CD14-positive monocyte (primary cell): ENCODE measurements at places on chromosomes 12 and 14. TPM values are rescaled to one million over a fixed set of nuclear protein-coding genes. Genes with fewer than 3 reads are reported as not detected.

- peak within 1 kb of the TSS; percentile 71 for H3K27ac ChIP-seq
- peaks cover 26% of the 10 kb centered on the region for H3K4me1 ChIP-seq
- peaks cover 12% of the 10 kb centered on the region for H3K27me3 ChIP-seq
- H3K4me3 ChIP-seq = peak within 1 kb of the TSS; percentile 79
- DNase-seq = peak; percentile 2
- H3K36me3 ChIP-seq = no peaks in the 10 kb centered on the region
These were observed at the start of gene ARHGAP5 for GRCh38 chr14:32077081-32078022. TSS of gene ARHGAP5 (plus strand) at chr14:32077304. CDS start at chr14:32090670, 13,366 bp downstream.

DNA sequence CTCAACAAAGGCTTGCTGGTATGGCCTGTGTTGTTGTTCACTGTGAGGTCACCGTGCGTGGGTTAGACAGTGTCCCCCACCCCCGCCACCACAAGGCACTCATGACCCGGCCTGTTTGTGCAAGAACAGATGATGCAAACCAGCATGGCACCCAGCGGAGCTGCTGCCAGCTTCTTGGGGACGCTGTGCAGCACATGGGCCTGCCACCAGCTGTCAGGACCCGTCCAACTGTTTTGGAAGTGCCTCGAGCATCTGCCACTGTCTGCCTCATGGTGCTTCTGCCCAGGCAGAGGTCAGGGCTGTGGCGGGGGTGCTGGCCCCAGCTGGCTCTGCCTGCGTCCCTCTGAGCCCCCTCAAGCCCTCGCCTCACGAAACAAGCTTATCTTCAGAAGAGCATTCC is 1.5 kb downstream of the ASB2 start:
- DNase-seq = peak; percentile 64
- H3K4me3 ChIP-seq = no peak overlapping the region
- H3K36me3 ChIP-seq = no peaks in the 10 kb centered on the region
- no peaks in the 10 kb centered on the region for H3K27me3 ChIP-seq

GRCh38 chr12:120678572-120678971 is 8.4 kb upstream of the MLEC start:
- H3K27ac ChIP-seq = peak overlapping the region; percentile 72
- H3K4me3 ChIP-seq = no peak overlapping the region
- no peaks in the 10 kb centered on the region for H3K27me3 ChIP-seq
- H3K4me1 ChIP-seq = peaks cover 50% of the 10 kb centered on the region
- no peak for DNase-seq

DNA sequence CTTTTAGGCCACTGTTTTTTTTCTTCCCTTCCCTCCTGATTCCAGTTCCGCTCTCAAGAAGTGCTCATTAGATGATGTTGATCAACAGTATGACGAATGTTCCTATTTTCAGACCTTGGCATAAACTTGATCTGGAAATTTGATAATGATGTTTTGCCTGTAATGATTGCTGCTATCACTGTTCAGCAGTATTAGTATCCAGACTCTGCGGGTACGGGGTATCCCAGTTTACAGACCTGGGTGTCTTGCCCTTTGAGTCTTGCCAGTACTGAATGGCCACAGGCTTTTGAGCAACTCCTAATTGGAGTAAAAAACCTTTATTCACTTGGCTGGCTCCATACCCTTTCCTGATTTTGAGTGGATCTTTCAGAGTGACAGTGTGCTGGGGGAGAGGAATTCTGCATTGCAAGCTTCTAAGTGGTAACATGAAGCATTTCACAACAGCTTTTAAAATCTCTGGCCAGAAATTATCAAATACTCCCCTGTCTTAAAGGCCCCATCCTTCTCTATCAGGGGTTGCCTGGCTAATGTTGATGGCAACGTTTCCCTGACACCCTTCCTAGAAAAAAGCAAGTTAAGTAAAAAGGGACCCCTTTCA is 5.9 kb upstream of the ASB8 start:
- no peak overlapping the region for H3K4me3 ChIP-seq
- no peaks in the 10 kb centered on the region for H3K36me3 ChIP-seq

- no peaks in the 10 kb centered on the region for H3K27me3 ChIP-seq
- H3K36me3 ChIP-seq = peaks cover 15% of the 10 kb centered on the region
- no peaks in the 10 kb centered on the region for H3K4me1 ChIP-seq
- H3K4me3 ChIP-seq = no peak overlapping the region
- peak overlapping the region; percentile 50 for H3K27ac ChIP-seq
- no peak for DNase-seq
These were observed 24.1 kb downstream of the DMAC2L start for GRCh38 chr14:50335989-50336824.

Gene LRRK2
- 23.5 and 67.2 TPM in 2 replicates for polyA plus RNA-seq

Gene CABP1
- 0.43 and 0.45 TPM in 2 replicates for polyA plus RNA-seq

Gene RFX4
- not detected for polyA plus RNA-seq

Gene RAP1B
- 461 TPM for polyA plus RNA-seq

- H3K4me3 ChIP-seq = no peak overlapping the region
- DNase-seq = no peak
- no peaks in the 10 kb centered on the region for H3K4me1 ChIP-seq
These were observed 136.3 kb downstream of the AEBP2 start for GRCh38 chr12:19575337-19576243.

DNA sequence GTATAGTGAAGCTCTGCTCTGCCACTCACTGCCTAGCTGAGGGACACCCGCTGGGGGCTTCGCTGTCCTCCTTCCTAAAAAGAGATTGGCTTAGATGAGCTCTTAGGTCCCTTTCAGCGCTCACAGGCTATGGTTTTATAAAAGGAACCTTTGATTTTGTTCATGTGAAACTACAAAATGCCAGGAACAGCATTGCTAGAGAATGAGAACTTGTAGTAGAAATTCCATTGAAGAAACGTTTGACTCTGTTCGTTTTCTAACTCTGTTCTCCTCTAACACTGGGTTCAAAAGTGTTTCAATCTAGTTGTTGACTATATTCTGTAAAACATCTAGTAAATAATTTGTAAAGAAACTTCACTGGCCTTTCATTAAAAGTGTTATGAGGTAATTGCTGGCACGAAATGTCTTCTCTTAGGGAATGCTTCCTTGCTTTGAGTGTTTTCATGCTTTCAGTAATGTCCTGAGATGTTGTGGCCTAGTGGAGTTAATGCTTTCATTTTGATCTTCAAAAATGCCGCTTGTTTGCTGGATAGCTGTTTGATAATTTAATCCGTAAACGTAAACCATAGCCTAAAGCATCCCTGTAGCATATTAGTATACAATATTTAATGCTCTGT is 1.6 kb downstream of the MARK3 start:
- no peaks in the 10 kb centered on the region for H3K36me3 ChIP-seq
- no peaks in the 10 kb centered on the region for H3K27me3 ChIP-seq
- peak overlapping the region; percentile 99 for H3K4me3 ChIP-seq
- peaks cover 75% of the 10 kb centered on the region for H3K4me1 ChIP-seq
- peak overlapping the region; percentile 86 for H3K27ac ChIP-seq
